ENCODE measurements at places on chromosomes 16 and 17.

GRCh38 chr17:70265471-70265870, 96.1 kb downstream of the KCNJ2 start:
- no peak for DNase-seq

DNA sequence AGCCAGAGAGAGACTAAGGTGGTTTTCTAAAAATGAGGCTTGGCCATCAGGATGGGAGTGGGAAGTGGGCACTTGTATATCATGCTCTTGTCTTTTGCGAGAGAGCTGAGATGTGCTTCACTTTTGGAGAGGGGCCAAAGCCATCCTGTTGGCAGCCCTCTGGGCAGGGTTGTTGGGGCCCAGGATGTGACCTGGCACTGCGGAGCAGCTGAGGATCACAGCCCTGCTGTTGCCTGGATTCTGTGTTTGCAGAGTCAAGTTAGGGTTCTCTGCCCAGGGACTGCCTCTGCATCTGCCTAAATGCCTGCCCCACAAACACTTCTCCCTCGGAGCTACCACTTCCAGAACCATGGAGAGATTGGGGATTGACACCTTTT, 71.2 kb downstream of the PLD6 start:
- DNase-seq: no peak

DNA sequence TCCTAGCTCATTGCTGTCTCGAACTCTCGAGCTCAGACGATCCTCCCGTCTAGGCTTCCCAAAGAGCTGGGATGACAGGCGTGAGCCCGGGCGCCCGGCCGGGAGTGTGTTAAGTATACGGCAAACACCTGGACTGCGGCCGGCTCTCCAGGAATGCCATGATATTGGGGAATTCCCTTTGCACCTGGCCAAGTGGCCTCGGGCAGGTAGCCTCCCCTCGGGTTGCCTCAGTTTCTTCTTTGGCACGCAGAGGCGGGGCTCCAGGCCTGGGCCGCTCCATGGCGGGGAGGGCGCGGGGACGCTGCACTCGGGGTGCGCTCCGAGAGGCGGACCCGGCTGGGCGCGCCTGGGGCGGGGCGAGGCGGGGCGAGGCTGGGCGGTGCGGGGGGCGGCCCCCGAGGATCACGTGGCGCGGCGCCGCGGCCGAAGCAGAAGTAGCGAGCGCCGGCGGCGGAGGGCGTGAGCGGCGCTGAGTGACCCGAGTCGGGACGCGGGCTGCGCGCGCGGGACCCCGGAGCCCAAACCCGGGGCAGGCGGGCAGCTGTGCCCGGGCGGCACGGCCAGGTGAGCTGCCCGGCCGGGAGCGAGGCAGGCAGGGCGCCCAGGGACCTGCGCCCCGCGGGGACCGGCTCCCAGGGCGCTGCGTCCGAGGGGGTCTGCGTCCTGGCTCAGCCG, at the start of gene PLCG2:
Gene PLCG2, plus strand, starts transcription at position 431 of the 675 bp plus-strand sequence. CDS start 6,699 bp downstream, outside the sequence.
- DNase-seq: no peak

- DNase-seq: no peak
Measured at GRCh38 chr17:36945959-36946725, 2.6 kb upstream of the AATF start.

- no peak for DNase-seq
Measured at GRCh38 chr17:35900280-35900679, 20.1 kb upstream of the CCL5 start.

DNA sequence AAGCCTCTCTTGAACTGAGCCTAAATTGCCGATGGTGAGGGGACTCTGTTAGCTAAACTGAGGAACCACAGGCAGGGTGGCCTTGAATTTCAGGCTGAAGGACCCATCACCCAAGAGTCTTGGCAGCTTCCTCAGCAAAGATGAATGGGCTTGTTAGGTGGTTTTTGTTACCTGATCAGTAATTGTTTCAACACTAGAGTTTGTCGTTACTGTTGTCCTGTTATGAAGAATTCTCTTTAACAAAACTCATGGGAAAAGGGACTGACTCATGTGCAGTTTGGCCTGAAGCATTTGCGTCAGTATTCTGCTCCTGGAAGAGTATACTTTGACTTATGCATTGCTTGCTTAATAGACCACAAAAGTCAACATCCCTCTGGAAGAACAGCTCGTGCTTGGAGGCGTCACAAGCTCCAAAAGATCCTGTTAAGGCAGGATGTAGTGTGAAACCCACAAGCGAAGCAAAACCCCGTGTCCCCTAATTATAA, 206.0 kb downstream of the IRX3 start:
- peak; percentile 97 for DNase-seq

DNA sequence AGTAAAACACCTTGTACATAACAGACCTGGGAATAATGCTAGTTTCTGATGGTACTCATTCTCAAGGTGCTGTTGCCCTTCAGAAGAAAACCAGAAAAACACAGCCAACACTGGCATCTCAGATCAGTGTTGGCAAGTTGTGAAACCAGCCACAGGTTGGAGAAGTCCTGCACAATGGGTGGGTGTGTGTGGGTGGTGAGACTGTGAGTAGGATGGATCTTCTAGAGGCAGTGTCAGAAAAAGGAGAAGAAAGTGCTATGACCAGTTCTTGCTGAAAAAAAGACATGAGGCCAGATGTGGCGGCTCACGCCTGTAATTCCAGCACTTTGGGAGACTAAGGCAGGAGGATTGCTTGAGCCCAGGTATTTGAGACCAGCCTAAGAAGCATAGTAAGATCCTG, 35.2 kb upstream of the SMIM36 start:
- DNase-seq: no peak

DNA sequence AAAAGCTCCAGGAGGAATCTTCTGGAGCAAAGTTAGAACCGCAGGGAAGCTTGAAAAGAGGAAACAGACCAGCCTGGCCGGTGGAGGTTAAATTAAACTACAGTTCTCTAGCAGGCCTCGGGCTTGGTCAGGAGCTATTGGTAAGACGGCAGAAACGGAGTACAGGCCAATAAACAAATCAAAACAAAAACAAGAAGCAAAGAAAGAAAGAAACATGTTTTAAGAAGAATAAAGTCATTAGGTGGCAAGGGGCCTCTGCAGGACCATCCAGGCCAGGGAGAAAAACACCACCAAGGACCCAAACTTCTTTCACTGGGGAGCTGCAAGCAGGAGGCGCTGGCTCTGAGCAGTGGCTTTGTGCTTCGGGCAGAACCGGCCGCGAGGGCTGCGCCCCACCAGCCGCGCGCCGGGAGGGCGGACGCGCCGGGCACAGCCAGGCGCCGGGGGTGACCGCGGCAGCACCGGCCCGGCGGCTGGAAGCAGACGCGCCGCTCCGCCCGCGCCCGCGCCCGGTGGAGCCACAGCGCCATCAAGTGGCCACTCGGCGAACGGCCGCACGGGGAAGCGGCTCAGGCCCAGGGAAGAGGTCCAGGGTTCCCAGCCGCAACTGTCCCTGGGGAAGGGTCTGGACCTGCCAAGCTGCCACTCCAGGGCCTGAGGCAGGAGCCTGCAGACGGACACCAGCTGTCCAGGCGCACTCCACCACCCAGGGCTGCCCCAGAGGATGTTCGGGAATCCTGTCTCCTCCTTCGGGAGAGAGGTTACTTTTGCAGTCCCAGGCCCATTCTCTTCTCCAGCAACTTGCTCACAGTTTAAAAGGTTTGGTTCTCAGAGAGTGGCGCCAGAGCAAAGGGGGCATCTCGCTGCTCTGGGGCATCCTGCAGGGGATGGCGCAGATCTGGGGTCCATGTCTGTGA, 419.4 kb downstream of the SOX9 start:
- DNase-seq: peak; percentile 81

DNA sequence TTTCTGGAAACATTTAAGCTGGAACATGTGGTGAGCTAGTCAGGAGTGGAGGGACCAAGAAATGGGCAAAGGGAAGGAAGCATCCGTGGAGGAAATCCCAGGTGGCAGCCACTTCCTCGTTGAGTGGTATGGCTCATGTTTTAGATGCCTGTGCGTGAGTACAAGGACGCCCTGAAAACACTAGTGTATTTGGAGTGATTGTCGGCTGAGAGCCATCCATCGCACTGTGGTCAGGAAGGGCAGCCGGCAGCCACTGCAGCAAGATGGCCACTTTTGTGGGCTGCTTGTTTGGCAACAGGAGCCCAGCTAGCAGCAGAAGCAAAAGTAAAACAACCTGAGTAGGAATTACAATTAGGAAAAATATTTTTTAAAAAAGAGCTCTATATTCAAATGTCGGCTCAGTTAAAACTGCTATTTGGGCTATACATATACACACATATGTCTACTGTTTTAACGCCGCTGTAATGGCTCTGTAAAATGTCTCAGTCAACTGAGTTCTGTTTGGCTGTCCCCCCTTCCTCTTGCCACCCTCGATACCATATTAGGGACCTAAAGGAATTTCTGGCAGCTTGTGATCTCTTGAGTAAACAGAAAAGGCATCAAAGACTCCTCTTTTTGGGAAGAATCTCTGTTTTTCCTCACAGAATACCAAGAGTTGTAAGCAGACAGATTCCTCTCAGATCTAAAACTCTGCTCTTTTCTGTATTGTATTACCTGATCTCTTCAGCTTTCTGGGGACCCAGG, 39.2 kb downstream of the BRD7 start:
- no peak for DNase-seq

DNA sequence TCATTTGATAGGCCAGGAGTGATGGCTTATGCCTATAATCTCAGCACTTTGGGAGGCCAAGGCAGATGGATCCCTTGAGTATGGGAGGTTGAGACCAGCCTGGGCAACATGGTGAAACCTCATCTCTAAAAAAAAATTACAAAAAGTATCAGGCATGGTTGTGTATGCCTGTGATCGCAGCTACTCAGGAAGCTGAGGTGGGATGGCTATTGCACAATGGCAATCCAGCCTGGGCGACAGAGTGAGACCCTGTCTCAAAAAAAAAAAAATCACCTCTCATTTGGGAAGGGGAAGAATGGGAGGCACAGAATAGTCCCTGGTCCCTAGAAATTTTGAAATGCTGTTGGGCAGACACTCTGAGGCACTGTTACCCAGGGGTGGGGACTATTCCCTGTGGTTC, 35.2 kb downstream of the SLFN11 start:
- no peak for DNase-seq

GRCh38 chr16:3774819-3775218, 57.5 kb upstream of the TRAP1 start:
- no peak for DNase-seq

GRCh38 chr16:81902025-81902424, 109.2 kb downstream of the SDR42E1 start:
- peak; percentile 85 for DNase-seq

DNA sequence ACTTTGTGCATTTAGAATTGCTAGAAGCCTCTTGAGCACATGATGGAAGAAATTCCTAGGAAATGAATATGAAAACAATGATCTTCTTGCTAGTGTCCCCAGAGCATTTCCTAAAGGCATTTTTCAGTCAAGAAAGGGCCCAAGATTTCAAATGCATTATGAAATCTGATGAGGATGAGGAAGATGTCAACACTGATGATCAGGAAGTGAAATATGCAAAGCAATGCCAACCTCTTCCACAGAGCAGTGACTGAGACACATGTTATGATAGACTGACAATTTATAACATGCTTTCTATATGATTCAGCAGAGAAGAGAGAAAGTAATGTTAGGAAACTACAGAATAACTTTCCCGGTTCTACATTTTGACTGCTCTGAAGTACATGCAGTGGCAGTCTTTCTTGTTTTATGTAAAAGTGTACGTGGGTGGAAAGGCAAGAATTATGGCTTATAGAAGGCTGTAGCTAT, 859.1 kb upstream of the GOT2 start:
- DNase-seq: peak; percentile 82

DNA sequence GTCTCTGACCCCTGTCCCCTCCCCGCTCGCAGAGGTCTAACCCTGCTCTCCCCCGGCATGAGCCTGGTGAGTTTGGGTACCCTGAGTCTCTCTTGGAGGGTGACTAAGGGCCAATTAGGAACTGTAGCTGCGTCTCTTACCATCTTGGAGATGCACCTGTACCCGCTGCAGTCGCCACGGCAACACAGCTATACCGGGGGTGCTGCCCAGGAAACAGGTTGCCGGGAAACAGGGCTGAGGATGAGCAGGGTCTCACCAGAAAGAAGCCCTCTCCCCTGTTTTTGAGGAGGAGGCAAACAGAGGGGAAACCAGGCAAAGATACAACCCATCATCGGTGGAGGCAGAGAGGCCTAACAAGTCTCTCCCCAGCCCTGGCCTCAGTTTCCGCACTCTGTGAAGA, 140.2 kb downstream of the TMEM132E start:
- no peak for DNase-seq

- DNase-seq: no peak
Measured at GRCh38 chr16:67537636-67538591, 9.3 kb downstream of the RIPOR1 start.

DNA sequence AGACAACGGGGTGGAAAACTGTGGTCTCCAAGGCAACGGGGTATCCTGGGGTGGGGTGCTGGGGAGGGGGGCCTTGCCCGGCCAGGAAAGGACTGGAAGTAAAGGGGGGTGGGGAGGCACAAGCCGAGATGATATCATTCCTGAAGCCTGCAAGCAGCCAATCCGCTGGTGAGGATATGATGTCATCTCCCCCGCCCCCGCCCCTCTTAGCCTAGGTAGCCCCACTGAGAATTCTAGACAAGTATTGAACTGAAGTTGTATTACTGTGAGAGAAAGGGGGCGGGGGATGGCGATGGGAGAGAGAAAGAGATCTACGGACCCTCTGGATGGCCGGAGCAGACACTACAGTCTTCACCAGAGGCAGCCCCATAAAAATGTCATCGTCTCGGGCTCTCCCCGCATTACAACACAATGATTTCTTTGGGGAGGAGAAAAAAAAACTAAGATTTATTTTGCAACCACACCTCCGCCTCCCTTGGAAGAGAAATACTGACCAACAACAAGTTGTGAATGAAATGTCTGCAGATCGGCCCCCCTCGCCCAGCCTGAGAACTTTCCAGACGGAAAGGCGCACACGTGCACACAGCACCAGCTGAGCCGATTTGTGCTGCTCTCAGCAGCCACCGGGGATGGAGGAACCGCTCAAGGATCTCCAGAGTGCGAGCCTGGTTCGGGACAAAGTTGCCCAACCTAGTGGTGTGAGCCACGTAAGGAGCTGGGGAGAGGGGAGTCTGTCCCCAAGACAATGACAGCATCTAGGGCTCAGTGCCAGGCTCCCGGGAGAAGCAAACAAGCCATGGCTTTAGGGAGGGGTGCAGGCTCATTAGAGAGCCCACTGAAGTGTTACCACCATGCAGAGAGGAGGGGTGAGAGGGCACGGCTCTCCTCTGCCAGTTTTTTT, 222.1 kb downstream of the SOX9 start:
- DNase-seq: no peak

- DNase-seq: no peak
Measured at GRCh38 chr17:78779850-78780249, 2.2 kb downstream of the CYTH1 start.

GRCh38 chr17:62319846-62320245, 60.5 kb upstream of the EFCAB3 start:
- no peak for DNase-seq

DNA sequence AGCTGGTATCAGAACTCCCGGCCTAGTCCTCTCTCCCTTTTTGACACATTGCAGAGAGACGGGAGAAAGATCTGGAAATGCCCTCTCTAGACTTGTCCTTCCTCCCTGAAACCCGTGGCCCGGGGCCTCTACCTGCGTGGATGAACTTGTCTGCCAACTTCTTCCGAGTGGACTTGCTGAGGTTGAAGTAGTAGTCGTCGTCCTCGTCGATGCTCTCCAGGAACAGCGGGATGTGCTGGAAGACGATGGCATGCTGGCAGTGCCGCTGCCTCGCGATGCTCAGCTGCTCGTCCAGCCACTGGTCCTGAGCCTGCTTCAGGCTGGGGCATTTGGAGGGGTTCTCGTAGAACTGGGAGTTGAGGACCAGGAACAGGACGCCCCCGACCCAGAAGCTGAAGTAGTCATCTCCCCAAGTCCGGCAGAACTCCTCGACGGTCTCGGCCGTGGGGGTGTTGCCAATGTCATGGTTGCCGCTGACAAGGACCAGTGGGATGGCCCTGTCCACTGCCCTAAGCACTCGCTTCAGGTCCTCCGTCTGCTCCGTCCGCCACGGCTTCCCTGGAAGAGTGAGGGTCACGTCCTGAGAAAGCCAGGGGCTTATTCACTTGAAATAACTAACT, 99.1 kb downstream of the CPPED1 start:
- DNase-seq: no peak
